ENCODE measurements at places on chromosomes 16 and 17.

DNA sequence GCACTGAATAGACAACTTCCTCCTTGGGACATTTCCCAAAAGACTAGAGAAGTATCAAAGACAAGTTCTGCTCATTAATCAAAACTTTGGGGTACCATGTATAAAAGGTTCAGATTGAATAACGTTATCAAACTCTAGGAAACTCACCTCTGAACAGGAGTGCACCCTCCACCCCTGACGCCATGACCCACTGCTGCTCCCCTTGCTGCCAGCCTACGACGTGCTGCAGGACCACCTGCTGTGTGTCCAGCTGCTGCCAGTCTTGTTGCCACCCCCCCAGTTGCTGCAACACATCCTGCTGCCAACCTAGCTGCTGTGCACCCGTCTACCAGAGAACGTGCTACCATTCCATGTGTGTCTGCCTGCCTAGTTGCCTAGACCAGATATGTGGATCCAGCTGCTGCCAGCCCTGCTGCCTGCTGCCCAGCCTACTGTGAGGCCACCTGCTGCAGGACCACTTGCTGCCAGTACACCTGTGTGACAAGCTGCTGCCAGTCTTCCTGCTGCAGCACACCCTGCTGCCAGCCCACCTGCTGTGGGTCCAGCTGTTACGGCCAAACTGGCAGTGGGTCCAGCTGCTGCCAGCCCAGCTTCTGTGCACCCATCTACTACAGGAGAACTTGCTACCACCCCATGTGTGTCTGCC lies 13.8 kb upstream of the KRTAP9-2 start:
- DNase-seq, result no peak

DNA sequence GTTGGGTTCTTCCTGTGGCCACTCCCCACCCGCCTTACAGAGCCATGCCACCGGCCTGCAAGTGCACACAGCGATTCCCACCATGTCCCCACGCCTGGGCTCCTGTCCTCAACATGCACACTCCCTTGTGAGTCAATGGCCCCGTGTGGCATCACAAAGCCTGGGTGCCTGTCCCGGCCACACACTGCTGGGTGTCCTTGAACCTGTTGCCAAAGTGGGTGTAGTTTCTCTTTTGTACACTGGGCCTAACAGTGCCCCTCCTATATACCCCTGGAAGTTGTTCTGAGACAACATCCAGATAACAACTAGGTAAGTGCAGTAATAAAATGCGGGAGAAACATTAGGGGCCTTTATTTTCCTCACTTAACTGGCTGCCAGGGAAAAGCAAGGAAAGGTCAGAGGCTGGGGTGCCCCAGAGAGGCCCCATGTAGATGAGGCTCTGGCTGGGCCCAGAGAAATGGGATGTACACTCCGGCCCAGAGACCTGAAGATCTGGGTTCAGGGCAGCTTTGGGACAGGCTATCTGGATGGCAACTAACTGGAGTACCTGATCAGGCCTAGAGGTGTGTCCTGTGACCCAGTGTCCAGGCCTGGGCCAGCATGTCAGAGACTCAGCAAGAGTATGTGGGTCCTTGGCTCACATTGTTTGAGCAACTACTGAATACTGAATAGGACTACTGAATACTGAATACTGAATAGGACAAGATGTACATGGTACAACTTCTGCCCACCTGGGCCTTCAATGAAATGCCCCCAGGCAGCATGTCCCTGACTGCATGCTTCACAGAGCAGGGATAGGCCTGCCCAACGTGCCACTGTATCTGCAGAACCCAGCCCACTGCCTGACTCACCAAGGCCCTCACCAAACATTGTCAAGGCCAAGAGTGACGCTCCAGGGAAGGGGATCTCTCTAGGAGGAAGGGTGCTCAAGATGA lies 8.3 kb downstream of the ABCC3 start:
- no peak for DNase-seq

DNA sequence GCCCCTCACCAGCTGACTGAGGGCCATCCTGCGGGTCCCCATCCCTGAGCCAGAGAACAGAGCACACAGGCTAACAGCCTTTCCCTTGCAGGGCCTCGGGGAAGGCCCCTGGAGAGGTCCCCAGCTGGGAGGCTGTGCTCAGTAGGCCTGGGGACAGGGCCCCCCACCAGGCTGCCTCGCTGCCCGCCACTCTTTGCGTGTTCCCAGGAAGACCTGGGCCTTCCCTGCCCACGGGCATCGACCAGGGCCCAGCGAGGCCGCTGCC lies 785 bp downstream of the HID1 start:
- no peak for DNase-seq

DNA sequence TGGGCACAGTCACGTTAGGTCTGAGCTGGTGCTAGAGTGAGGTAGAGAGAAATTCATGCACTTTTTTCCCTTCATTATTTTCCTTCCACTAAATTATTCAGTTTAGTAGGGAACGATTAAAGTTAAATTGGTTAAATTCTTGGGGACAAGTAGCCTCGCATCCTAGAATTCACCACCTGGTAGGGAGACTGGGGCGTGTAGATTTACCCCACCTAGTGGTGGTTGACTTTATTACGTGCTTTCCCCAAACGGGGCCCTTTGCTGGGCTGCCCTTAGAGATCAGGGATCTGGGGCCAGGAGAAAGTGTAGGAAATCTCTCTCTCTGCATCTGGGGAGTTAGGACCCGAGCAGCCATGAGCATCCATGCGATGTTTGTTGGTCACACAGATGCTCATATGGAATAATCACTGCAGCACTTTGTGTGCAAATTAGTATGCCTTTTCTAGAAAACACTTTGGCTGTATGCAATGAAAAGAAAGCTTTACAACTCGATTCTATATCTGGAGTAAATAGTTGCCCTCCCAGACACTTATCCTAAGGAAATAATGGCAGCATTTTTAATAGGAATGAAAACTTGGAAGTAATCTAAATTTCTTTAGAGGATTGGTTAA lies 107.0 kb downstream of the PLCG2 start:
- DNase-seq, result no peak

DNA sequence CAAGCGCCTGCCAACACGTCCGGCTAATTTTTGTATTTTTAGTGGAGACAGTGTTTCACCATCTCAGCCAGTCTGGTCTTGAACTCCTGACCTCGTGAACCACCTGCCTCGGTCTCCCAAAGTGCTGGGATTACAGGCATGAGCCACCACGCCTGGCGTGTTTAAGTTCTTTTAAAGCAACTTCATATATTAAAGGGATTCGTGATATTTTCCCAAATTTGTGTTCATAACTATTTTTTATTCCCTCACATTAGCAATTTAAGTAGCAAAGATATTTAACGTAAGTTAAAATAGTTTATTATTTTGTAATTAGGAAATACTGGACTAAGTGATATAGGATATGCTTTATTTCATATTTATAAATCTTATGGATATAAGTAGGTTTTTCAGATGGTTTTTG lies 4.2 kb downstream of the SPG7 start:
- no peak for DNase-seq

- DNase-seq, result no peak
Observed at GRCh38 chr17:1227917-1228780, 42.1 kb upstream of the BHLHA9 start.

Data from NCI-H524 treated with DMSO at 0.1 percent for 48 hours (cell line).